SK-N-SH (cell line): ENCODE measurements at places on chromosomes 16 and 17. TPM values are rescaled to one million over a fixed set of nuclear protein-coding genes. Genes with fewer than 3 reads are reported as not detected.

NKD1 gene
- 0.02 and 0.13 TPM in 2 replicates for polyA plus RNA-seq

MT2A gene
- 79.9 and 133 TPM in 2 replicates for polyA plus RNA-seq

NPIPA3 gene
- 0.26 and 0.92 TPM in 2 replicates for polyA plus RNA-seq

DNA sequence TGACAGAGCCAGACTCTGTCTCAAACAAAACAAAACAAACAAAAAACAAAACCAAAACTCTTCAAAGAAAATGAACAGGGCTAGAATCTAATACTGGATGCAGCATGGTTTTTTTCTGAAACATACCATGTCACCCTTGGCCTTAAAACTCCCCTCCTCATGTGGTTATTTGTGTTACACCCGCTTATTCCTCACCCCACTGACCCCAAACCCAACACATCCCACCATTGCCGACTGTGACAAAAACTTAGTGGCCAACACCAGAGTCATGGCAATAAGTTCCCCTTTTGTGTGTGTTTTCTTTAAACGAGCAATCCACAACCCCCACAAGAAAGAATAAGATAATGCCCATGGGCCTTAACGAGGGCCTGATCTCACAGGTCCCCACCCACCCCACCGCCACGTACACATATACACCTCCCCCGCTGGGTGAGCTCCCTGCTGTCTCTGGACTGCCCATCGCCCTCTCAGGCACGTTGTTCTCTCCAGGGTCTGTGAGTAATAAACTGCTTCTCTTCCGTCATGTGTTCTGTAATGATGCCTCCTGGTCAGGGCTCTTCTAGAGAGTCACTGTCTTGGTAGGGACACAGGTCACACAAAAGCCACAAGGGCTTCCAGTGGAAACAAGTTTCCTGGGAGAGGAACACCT is 16.8 kb upstream of the ENGASE start:
- no peak for DNase-seq

- no peak for DNase-seq
Observed at GRCh38 chr16:66881014-66881417, 701 bp downstream of the PDP2 start.

DNA sequence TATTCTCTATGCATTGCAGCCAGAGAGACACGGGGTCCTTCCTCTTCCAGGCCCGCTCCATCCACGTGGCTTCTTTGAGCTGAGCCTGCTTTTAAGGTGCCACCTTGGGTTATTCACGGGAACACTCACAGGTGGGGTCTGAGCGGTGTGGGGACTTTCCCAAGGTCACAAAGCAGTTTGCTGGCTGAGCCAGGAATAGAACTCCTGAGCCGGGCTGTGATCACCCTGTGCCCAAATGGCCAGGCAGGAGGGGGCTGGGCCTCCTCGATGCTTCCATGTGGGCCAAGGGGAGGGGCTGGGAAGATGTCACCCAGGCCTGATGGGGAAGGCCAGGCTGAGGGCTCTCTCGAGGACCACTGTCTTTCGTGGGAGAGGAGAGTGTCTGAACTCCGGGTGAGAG is 13.0 kb upstream of the GSE1 start:
- no peak for DNase-seq

GRCh38 chr17:39171933-39172332 is 6.0 kb upstream of the ARL5C start:
- no peak for DNase-seq

DNA sequence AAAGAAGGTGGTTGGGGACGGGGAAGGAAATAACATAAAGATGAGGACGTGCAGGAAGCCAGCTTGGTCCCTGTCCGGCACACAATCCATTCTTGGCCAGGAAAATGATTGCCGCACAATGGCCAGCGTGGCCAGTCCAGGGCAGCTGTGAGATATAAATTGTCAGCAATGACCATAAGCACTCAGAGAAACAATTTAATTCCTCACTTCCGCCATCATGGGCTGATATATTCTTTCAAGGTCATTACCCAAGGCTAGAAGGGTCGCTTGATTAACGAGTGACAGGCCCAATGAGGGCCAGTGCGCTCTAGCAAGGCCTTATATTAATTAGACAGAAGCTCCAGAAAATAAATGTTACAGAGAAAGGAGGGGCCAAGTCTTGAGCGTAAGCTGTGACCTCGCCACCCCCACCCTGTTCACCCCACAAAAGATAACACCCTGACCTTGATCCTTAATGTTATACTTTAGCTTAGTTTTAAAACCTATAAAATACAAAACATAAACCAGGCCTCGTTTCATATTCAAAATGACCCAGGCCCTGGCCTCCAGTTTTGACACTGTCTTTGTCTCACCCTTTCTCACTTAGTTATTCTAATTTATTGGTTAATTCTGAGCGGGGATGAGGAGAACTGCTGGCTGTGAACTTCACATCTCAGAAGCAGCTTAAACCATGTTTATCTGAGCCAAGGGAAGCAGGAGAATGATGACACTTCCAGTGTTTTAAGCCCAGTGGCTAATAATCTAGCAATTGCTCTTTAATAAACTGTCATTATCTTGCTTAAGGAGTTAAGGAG is 478.3 kb upstream of the ZFHX3 start:
- no peak for DNase-seq

DNA sequence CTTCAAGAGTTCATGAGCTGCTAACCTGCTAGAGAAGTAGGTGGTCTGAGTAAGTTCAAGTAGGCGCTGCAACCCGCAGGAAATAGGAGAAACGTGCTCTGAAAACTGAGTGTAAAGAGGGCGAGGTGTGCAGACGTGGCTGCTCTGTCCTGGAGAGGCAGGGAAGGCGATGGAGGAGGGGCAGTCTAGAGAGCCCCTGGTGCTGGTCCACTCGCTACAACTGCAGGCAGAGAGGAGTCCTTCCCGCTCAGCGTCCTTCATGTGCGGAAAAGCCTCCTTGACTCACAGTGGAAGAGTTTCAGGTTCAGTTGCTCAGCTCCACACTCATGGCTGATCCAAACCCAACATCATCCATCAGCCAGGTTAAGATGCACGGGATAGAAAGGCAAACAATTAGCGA is 12.1 kb downstream of the ABCA3 start:
- no peak for DNase-seq
